Activated T-cell treated with anti-CD3 and anti-CD28 coated beads for 4 hours (primary cell): ENCODE measurements at places on chromosomes 5 and 9.

DNA sequence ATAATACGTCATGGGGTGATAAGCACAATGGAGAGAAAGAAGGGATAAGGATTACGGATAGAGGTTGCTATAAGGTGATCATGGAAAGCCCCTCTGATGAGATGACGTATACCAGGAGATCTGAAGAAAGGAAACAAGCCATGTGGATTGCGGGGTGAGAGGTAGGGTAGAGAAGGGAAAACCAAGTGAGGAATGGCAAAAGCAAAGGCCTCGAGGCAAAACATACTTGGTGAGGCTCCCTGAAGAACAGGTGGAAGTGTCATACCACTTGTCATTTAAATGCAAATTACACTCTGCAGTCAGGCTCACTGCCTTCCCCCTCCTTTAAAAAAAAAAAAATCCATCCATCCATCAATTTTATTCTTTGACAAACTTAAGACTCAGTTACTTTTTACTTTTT is 420.8 kb downstream of the RAB3C start:
- DNase-seq: no peak

DNA sequence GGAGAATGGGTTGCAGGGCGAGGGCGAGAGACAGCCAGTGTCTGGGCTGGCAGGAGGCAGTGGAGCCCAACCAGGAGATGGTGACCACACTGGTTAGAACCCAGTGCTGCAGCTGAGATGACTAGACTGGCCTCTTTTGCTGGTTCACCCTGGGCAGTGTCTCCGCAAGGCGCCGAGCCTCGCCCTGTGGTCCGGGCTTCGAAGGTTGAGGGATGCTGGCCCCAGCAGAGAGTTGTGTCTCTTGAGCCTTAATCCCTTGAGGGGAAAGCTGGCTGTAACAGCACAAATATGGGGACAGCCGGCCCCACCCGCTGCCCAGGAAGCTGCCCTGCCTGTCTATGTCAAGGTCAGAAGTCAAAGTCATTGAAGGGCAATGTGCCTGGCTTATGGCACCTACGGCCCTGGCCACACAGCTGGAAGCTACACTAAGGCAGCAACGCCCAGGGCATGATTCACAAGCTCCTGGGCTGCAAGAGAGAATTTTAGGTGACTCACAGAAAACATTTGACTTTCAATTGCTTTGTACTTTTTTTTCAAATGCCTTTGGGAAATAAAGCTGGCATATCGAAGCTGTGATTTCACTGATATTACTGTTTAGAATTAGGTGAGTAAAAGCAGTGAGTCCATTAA is 33.3 kb downstream of the NKX2-5 start:
- no peak for DNase-seq

DNA sequence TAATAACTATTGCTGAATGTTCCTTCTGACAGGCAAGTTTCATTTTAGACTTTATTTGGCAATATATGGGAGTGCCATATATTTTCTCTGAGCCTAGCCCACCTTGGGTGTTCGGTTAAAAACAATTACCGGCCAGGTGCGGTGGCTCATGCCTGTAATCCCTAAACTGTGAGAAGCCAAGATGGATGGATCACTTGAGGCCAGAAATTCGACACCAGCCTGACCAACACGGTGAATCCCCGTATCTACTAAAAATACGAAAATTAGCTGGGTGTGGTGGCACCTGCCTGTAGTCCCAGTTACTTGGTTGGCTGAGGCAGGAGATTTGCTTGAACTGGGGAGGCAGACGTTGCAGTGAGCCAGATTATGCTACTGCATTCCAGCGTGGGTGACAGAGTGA is 47.9 kb downstream of the TNFSF15 start:
- DNase-seq: no peak

DNA sequence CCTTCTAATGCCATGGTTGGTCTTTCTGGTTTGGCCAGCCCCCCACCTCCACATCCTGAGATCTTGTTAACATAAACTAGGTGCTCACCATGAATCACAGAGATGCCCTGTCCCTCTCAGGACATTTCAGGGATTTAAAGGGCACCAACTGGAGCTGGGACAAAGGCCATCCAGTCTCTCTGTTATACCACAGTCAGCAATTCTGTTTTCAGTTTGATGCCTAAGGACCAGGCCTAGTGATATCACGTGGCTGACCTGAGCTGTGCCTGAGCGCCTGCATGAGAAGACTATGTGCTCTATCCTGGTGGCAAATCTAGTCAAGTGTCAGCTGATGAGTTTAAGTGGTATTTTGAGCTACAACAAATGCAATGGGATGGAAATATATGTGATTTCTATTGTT is 26.1 kb downstream of the SPIN1 start:
- no peak for DNase-seq

- DNase-seq: no peak
Observed at GRCh38 chr5:97666783-97667182, 483.7 kb upstream of the RIOK2 start.

DNA sequence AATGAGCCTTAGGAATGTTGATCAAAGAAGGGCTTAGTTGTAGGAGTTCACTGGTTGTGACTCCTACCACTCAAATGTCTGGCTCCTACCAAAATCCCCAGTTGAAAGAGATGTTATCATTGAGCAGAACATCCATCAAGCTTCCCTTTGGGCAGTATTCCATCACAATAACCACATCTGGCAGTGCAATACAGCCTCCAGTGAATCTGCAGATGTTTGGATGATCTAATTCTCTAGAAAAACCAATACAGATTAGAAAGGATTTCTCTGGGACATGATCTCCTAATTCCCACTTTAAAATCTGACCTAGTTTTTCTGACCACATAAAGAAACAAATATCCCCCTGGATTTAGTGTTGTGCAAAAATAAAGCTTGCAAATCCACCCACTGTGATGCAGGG is 81.6 kb downstream of the TMEM215 start:
- no peak for DNase-seq
